ENCODE measurements at places on chromosomes 11 and 22.

DNA sequence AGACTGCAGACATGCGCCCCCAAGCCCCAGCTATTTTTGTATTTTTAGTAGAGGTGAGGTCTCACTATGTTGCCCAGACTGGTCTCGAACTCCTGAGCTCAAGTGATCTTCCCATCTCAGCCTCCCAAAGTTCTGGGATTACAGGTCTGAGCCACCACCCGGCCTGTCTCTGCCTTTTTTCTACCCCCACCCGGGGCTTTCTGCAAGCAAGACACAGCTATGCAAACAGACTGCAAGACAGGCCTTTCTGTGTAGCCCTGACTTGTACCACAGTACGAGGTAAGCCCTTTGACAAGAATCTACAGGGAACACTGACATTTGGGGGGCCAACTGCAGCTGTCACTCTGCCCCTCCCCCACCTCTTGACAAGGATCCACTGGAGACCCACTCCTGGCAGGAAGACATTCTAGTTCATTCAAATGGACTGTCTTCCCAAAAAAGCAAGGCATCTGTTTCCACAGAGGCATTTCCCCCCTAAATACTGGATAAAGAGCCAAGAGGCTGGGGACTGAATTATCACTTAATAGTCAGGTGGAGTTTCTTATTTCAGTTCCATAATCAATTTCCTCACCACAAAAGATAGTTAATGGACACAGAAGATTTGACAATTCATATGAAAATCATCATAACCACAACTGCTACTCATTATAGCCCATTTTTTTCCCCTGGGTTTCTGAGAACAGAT, 118.2 kb downstream of the ABTB2 start:
- no peak for DNase-seq

GRCh38 chr11:129291546-129291945, 84.1 kb upstream of the BARX2 start:
- DNase-seq, result no peak

DNA sequence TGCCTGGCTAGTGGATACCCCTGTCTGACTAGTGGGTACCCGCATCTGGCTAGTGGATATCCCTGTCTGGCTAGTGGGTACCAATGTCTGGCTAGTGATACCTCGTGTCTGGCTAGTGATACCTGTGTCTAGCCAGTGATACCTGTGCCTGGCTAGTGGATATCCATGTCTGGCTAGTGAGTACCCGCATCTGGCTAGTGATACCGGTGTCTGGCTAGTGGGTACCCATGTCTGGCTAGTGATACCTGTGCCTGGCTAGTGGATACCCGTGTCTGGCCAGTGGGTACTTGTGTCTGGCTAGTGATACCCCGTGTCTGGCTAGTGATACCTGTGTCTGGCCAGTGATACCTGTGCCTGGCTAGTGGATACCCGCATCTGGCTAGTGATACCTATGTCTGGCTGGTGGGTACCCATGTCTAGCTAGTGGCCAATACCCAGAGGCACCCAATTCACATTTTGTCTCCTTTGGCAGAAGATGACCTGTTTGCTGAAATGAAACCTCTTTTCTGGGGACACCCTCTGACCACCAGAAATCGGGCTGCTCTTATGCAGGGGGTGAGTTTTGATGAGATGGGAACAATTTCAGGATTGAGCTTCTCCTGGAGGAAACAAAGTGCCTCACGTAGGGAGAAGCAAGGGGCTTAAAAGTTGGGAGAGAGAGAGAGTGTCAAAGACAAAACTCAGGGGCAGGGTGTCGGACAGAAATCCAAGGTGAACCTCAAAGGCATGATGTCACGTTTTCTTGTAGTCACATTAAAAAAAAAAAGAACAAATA, 63.4 kb downstream of the SMIM38 start:
- DNase-seq, result no peak

DNA sequence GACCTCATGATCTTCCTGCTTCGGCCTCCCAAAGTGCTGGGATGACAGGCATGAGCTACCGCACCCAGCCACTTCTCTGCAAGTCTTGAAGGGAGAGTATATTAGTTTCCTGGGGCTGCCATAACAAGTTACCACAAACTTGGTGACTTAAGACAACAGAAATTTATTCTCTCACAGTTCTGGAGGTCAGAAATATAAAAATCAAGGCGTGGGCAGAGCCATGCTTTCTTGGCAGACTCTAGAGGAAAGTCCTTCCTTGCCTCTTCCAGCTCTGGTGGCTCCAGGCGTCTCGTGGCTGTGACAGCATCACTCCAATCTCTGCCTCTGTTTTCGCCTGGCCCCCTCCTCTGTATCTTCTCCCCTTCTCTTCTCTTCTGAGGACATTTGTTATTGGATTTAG, 110.2 kb upstream of the NAV2 start:
- DNase-seq, result no peak

All from CD4-positive, alpha-beta T cell treated with Interleukin-2 at 100 ng/mL for 4 hours (primary cell).